H9 (cell line): ENCODE measurements at places on chromosomes 7 and 10. TPM values are rescaled to one million over a fixed set of nuclear protein-coding genes. Genes with fewer than 3 reads are reported as not detected.

Gene ANXA8
- total RNA-seq = 0.22 TPM in 2 replicates

- H3K4me1 ChIP-seq = peaks cover 2% of the 10 kb centered on the region; the same call in 1 of the 2 replicates
- H3K27ac ChIP-seq = no peak overlapping the region
- H3K4me3 ChIP-seq = no peak overlapping the region
Observed at GRCh38 chr7:8500286-8500685, 66.9 kb downstream of the NXPH1 start.

Gene SUN1
- 105 and 118 TPM in 2 replicates for total RNA-seq

Gene SNCG
- total RNA-seq = 4.9 and 5.5 TPM in 2 replicates

- no peak within 1 kb of the TSS for H3K27ac ChIP-seq
- no peak within 1 kb of the TSS for H3K4me3 ChIP-seq
Observed at GRCh38 chr7:41702635-41703371, at the start of gene INHBA. INHBA (minus strand) TSS chr7:41703090; CDS start chr7:41700374, 2,716 bp downstream.

GRCh38 chr10:44724415-44725174 lies 186.5 kb upstream of the TMEM72 start:
- no peak overlapping the region for H3K27ac ChIP-seq
- H3K36me3 ChIP-seq = no peaks in the 10 kb centered on the region
- no peak for DNase-seq
- H3K4me3 ChIP-seq = no peak overlapping the region
- H3K27me3 ChIP-seq = no peaks in the 10 kb centered on the region

DNA sequence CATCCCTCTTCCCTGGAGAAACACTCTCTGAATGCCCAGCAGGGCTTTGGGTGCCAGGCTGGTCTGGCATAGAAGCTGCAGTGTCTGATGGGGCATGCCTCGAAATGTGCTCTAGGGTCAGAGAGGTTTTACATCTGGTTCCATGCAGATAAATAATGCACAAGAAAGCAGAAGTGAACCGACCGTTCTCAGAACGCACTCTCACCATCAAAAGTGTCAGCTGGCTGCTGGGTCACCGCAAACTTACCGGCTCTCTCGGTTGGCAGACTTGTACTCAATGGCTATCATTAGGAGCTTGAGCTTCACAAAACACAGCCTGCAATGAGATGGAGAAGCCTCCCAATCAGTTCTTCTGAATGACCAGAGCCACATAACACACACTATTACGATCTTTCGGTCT lies 610.0 kb downstream of the KCNMA1 start:
- H3K27me3 ChIP-seq = no peaks in the 10 kb centered on the region
- no peak for DNase-seq

Gene NHLRC2
- 30.9 and 31.2 TPM in 2 replicates for total RNA-seq

DNA sequence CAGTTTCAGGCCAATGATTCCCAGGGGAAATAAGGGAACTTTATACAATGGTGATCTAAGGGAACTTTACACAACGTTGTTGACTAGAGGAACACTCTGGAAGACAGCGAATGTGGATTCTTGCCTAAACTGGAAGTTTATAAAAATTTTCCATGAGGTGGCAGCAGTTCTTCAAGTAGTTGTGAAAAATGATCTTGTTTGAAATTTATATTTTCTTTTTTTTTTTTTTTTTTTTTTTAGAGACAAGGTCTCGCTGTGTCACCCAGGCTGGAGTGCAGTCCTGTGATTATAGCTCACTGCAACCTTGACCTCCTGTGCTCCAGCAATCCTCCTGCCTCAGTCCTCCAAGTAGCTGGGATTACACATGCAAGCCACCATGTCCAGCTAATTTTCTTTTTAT lies 32.1 kb upstream of the GTF2I start:
- no peak overlapping the region for H3K4me3 ChIP-seq
- no peak for DNase-seq
- H3K27ac ChIP-seq = no peak overlapping the region
- no peaks in the 10 kb centered on the region for H3K27me3 ChIP-seq
- no peaks in the 10 kb centered on the region; the same call in 1 of the 2 replicates for H3K4me1 ChIP-seq
- no peaks in the 10 kb centered on the region for H3K36me3 ChIP-seq

Gene ZNF117
- total RNA-seq = 11.6 and 13.6 TPM in 2 replicates

Gene CELF2
- total RNA-seq = 28.7 and 29.3 TPM in 2 replicates

DNA sequence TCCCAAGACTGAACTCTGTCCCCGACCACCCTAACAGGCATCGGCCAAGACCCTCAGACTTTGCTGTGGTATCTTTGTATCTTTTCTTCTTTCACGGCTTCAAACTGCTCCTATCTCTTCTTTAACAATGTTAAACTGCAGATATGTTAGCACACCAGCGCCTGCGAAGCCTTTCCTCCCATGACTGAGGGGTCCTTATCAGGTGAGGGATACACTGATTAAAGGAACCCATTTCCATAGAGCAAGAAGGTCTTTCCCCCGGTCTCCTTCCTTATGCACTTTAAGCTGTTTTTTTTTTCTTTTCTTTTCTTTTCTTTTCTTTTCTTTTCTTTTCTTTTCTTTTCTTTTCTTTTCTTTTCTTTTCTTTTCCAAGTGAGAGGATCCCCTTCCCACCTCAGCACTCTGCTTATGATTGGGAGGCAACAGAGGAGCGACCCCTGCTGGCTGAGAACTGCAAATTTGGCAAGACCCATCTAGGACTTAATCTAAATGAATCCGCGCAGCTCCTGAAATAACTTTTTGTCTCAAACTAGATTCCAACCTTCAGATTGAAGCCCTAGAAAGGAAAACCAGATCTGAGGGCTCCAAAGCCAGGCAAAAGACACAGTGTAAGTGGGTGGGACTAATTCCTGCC lies 109.9 kb downstream of the ITGB8 start:
- H3K4me3 ChIP-seq = no peak overlapping the region
- peak; percentile 71 for DNase-seq
- H3K4me1 ChIP-seq = no peaks in the 10 kb centered on the region; the same call in 1 of the 2 replicates
- H3K27ac ChIP-seq = no peak overlapping the region
- no peaks in the 10 kb centered on the region for H3K36me3 ChIP-seq

Gene ZNF487
- total RNA-seq = 1.3 and 1.4 TPM in 2 replicates

GRCh38 chr7:50728184-50728583 lies 54.5 kb downstream of the GRB10 start:
- no peak overlapping the region for H3K27ac ChIP-seq
- DNase-seq = no peak
- no peaks in the 10 kb centered on the region for H3K27me3 ChIP-seq
- no peaks in the 10 kb centered on the region for H3K4me1 ChIP-seq
- peaks cover 11% of the 10 kb centered on the region; the same call in 2 of the 3 replicates for H3K36me3 ChIP-seq
- no peak overlapping the region for H3K4me3 ChIP-seq

DNA sequence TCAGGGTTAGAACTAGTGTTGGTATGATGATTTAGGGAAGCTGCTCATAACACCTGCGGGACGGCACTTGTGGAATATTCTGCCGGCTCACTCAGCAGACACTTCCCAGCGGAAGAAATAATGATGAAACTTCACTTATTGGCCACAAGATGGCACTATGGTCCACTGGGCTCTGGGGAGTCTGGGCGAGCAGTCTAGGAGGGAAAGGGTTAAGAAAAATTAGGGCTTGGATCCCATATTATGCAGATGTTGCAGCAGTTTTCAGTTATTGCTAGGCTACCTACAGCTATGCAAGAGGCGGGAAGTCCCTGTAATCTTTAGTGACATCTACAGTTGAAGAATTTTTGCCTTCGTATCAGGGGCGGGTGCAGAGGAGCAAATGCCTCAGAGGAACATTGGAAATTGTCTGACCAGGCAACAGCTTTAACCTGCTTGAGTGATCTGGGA lies 238.7 kb upstream of the PRSS58 start:
- no peaks in the 10 kb centered on the region for H3K36me3 ChIP-seq
- no peaks in the 10 kb centered on the region for H3K27me3 ChIP-seq
- no peak overlapping the region for H3K4me3 ChIP-seq

- DNase-seq = no peak
- no peaks in the 10 kb centered on the region for H3K36me3 ChIP-seq
Observed at GRCh38 chr10:3353235-3353634, 180.7 kb upstream of the PITRM1 start.

DNA sequence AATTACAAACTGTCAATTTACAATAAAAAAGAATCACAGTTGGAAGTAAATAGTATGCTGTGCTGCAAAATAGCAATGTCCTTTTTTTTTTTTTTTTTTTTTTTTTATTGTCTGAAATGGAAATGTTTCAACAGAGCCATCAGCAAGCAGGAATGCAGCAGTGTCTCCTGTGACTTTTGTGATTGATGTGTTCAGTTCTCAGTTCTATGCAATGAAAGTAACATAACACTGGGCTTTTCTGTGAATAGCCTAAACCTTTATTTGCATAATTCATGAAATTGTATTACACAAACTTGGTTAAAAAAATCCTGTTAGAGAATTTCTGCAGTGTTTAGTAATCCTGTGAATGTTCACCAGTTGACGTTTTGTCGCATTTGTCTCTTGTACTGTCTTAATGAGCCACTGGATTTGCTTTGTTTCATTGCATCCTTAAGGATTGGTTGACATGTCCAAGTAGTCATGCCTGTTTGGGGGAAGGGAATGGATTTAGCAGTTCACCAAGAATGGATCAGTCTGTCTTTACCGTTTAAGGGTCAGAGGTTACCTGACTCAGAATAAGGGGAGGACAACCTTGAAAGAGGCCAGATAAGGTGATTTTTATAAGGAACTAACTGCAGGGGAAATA lies 192.7 kb downstream of the MLLT10 start:
- no peaks in the 10 kb centered on the region for H3K27me3 ChIP-seq
- H3K4me3 ChIP-seq = no peak overlapping the region
- no peak overlapping the region for H3K27ac ChIP-seq
- peaks cover 28% of the 10 kb centered on the region for H3K36me3 ChIP-seq

DNA sequence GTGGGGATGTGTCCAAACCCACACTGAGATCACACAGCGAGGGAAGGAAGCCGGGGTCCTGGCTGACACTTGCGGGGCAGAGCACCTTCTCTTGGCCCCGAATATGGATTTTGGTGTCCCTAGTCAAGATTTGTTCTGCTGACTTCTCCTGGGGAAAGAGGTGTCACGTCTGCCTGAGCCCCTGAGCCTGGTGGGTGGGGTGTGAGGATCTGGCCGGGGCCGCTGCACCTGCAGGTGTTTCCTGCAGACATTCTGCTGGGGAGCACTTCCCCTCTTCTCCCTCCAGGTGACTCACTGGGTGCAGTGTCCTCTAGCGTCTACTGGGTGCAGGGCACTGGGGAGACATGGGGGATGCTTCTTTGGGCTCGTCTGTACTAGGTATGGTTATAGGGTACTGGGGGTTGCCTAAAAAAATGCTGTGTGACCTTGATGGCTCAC lies 99.2 kb downstream of the GRK5 start:
- H3K27ac ChIP-seq = no peak overlapping the region
- no peak for DNase-seq
- no peaks in the 10 kb centered on the region for H3K4me1 ChIP-seq

GRCh38 chr10:116848032-116848943 lies 1.0 kb upstream of the ENO4 start:
- H3K36me3 ChIP-seq = no peaks in the 10 kb centered on the region; the same call in 2 of the 3 replicates
- H3K4me3 ChIP-seq = peak overlapping the region; percentile 85
- no peak for DNase-seq
- H3K27me3 ChIP-seq = no peaks in the 10 kb centered on the region
- peaks cover 10% of the 10 kb centered on the region; the same call in 1 of the 2 replicates for H3K4me1 ChIP-seq

Gene SPOCK2
- 0.86 and 1.8 TPM in 2 replicates for total RNA-seq

GRCh38 chr10:97701438-97702069 lies 12.0 kb upstream of the MARVELD1 start:
- H3K36me3 ChIP-seq = no peaks in the 10 kb centered on the region
- no peaks in the 10 kb centered on the region for H3K27me3 ChIP-seq
- H3K27ac ChIP-seq = no peak overlapping the region
- peak; percentile 70 for DNase-seq

DNA sequence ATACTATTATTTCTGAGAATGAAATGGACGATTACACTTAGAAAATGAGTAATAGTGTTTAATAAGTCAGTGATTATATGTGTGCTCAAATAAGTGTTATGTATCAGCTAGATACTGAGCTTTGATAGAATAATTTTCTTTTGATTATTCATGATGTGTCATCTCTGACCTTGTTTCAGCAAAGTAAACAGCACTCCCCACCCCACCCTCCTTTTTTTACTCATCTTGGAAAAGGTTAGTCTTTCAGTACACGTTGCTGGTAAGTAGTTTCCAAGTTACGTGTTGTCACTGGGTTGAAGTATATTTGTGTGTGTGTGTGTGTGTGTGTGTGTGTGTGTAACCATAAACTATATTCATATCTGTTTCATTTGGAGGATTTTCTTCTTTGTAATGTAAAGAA lies 84.1 kb downstream of the GNAI1 start:
- H3K4me3 ChIP-seq = no peak overlapping the region
- H3K36me3 ChIP-seq = 0 out of 2 replicates have a peak, but pooled peaks cover 5% of the 10 kb centered on the region
- no peaks in the 10 kb centered on the region for H3K27me3 ChIP-seq
- no peak overlapping the region for H3K27ac ChIP-seq

Gene CFTR
- total RNA-seq = 1.1 and 1.2 TPM in 2 replicates

GRCh38 chr7:53205006-53205405 lies 169.6 kb downstream of the POM121L12 start:
- H3K27me3 ChIP-seq = no peaks in the 10 kb centered on the region
- H3K36me3 ChIP-seq = no peaks in the 10 kb centered on the region
- H3K4me3 ChIP-seq = no peak overlapping the region
- no peak for DNase-seq
- no peaks in the 10 kb centered on the region for H3K4me1 ChIP-seq

GRCh38 chr10:116873134-116873533 lies 23.8 kb downstream of the ENO4 start:
- peaks cover 3% of the 10 kb centered on the region; the same call in 1 of the 2 replicates for H3K4me1 ChIP-seq
- H3K27me3 ChIP-seq = no peaks in the 10 kb centered on the region
- DNase-seq = no peak
- peak overlapping the region; percentile 43 for H3K27ac ChIP-seq
- peaks cover 13% of the 10 kb centered on the region for H3K36me3 ChIP-seq

DNA sequence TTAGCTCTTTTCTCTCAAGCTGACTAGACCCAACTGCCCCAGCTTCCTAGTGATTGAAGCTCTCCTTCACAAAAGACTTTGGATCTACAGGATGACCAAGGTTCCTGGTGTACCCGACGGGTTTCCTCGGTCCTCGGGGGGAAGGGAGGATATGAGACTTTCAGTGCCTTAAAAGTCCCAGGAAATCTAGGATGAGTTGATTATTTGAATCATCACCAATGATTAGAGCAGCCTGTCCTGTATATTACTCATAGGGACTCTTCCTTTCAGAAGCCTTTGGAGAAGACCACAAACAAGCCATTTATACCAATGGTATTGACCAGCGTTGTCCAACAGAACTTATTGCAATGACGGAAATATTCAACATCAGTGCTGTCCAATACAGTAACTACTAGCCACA lies 6.1 kb upstream of the ACTA2 start:
- H3K4me1 ChIP-seq = no peaks in the 10 kb centered on the region
- H3K4me3 ChIP-seq = no peak overlapping the region
- no peaks in the 10 kb centered on the region for H3K36me3 ChIP-seq
- H3K27me3 ChIP-seq = no peaks in the 10 kb centered on the region
- no peak overlapping the region for H3K27ac ChIP-seq

Gene RNF133
- 0.20 and 0.31 TPM in 2 replicates for total RNA-seq

- no peak overlapping the region for H3K4me3 ChIP-seq
- H3K4me1 ChIP-seq = no peaks in the 10 kb centered on the region
- no peaks in the 10 kb centered on the region for H3K27me3 ChIP-seq
Observed at GRCh38 chr10:10725196-10725595, 292.5 kb upstream of the CELF2 start.

GRCh38 chr7:54785261-54785660 lies 26.2 kb upstream of the SEC61G start:
- H3K27ac ChIP-seq = no peak overlapping the region
- no peak overlapping the region for H3K4me3 ChIP-seq
- H3K27me3 ChIP-seq = no peaks in the 10 kb centered on the region
- peaks cover 14% of the 10 kb centered on the region; the same call in 1 of the 2 replicates for H3K4me1 ChIP-seq

Gene COL1A2
- total RNA-seq = 42.1 and 42.8 TPM in 2 replicates

- H3K4me1 ChIP-seq = peaks cover 2% of the 10 kb centered on the region; the same call in 1 of the 2 replicates
- no peak overlapping the region for H3K27ac ChIP-seq
- no peaks in the 10 kb centered on the region for H3K27me3 ChIP-seq
- no peak for DNase-seq
- H3K4me3 ChIP-seq = no peak overlapping the region
- no peaks in the 10 kb centered on the region for H3K36me3 ChIP-seq
Observed at GRCh38 chr7:117582219-117582704, 102.4 kb downstream of the CFTR start.
